ENCODE measurements at places on chromosomes 5 and 9.
A peak's percentile ranks its signal among the peaks of the same experiment; 100 is the strongest.

DNA sequence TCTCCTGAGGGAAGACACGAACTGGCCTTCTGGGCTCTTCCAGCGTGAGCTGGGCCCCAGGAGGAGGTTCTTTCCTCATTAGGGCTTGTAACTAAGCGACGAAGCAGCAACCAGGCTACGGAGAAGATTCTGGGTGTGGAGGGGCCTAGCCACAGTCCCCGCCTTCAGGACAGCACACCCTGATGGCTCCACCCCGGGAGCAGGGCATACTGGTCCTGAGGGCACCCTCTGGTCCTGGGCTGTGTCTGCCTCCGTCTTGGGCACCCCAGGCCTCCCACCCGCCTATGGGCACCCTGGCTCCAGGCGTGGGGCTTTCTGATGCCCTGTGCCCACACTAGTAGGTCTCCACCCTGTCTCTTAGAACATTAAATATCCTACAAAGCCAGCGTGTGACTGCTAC, 136.4 kb downstream of the OLFM1 start:
- DNase-seq = no peak

GRCh38 chr9:78354324-78354973, 57.5 kb downstream of the PSAT1 start:
- no peak for DNase-seq

GRCh38 chr9:127903557-127904475, 4.4 kb upstream of the ST6GALNAC6 start:
- peak; percentile 92 for DNase-seq

DNA sequence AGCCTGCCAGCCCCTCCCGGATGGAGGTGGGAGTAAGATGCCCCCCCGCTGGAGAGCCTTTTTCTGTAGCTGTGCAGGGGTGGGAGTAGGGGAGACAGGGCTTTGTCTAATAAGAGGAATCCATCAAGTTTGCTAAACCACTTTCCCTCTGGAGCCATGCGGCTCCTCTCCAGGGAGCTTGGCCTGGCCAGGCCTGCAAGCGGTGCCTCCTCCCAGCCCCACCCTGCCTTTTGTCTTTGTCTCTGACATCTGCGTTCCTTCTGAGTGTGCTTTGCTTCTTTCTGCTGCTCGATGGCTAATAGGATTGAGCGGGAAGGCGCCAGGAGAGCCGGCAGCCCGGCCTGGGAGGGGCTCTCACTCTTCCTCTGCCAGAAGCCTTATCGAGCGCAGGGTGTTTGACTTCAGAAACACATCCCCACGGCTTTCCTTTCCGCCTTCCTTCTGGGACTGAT, 26.7 kb upstream of the FCN1 start:
- no peak for DNase-seq

GRCh38 chr9:37292896-37293295, 129.6 kb upstream of the GRHPR start:
- DNase-seq = no peak

- DNase-seq = peak; percentile 78
Observed at GRCh38 chr9:14585730-14586473, 107.3 kb downstream of the ZDHHC21 start.

GRCh38 chr5:159441441-159441840, 111.2 kb upstream of the IL12B start:
- DNase-seq = no peak

- no peak for DNase-seq
Observed at GRCh38 chr9:37915911-37916470, 12.1 kb upstream of the SLC25A51 start.

DNA sequence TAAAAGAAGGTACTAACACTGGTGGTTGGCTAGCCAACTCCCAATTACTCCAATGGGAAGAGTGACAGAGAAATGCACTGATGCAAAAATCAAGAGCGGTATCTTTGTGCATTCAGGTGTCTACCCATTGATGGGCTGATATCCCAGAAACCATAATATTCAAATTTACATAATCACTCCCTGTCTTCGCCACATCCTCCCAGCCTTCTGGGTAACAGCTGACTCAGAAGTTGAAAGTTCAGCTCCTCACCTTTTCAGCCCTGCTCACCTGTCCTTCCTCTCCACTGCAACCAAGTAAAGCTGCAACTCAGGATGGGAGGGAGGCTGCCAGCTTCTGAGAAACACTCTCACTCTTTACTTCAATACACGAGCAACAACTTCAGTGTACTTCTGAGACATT, 6.9 kb downstream of the SUSD1 start:
- DNase-seq = no peak

DNA sequence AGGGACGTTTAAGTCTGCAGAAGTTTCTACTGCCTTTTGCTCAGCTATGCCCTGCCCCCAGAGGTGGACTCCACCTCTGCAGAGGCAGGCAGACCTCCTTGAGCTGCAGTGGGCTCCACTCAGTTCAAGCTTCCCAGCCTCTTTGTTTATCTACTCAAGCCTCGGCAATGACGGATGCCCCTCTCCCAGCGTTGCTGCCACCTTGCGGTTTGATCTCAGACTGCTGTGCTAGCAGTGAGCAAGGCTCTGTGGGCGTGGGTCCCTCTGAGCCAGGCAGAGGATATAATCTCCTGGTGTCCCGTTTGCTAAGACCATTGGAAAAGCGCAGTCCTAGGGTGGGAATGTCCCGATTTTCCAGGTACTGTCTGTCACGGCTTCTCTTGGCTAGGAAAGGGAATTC, 2188.5 kb upstream of the WWC1 start:
- DNase-seq = no peak

DNA sequence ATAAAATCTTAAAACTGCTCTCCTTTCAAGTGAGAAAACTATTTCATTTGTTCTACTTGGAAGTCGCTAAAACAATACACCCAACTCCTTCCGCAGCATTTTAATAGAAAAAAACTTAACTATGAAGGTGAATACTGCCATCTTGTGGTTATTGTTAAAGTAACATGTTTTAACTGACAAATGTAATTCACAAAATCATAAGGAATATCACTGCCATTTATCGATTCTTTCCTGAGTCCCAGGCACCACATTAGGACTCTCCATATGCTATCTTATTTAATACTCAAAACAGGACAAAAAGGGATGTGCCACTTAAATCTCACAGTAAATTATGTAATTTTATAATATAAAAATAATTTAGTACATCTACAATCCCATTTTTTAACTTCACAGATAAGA, 130.5 kb upstream of the ITGA1 start:
- peak; percentile 46 for DNase-seq

GRCh38 chr9:128945798-128946501, 1.5 kb downstream of the DOLK start:
- no peak for DNase-seq

- DNase-seq = no peak
Observed at GRCh38 chr5:160956051-160956450, 104.0 kb upstream of the ATP10B start.

DNA sequence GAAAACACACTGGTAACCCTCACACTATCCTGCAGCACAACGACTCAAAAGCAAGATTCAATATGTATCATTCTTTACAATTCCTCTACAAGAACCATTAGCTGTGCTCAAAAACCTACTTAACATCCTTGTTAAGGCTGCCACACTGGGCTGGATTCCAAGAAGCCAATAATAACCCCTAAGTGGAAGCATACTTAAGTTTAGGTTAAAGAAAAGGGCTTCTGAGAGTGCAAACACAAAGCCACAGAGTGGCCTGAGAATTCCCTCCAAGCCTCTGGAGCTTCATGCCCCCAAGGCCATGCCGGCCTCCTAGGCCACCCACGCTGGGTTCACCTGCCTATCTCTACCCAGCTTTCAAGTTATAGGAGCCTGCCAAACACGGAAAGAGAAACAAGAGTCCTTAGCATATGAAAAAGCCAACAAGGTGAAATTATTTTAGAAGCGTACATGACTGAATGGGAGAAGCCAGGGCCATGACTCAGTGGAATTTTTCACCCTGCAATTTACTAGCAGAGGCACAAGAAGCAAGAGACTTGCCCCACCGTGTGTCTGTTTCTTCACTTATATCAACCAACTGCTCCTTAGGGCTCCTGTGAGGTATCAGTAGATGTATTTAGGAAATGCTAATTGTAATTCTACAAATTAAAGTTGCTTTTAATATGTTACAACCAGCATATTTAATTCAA, 293.0 kb downstream of the SPOCK1 start:
- DNase-seq = no peak

DNA sequence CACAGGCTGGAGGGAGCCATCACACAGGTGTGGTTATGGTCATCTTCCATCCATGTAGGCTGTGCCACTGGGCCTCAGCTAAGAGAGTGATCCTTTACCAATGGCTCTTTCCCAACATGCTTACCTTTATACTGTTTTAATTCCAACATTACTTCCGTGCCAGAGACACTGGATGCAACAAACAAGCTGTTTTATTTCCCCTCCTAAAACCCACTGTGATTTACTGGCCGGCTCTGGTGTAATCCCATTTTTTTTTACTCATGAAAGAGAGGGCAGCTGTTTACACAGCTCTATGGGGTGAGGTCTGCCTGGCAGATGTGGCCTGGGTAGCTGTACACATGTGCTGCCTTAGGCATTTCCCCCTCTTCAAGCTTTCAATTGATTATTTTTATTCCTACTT, 58.5 kb downstream of the MACROH2A1 start:
- no peak for DNase-seq

DNA sequence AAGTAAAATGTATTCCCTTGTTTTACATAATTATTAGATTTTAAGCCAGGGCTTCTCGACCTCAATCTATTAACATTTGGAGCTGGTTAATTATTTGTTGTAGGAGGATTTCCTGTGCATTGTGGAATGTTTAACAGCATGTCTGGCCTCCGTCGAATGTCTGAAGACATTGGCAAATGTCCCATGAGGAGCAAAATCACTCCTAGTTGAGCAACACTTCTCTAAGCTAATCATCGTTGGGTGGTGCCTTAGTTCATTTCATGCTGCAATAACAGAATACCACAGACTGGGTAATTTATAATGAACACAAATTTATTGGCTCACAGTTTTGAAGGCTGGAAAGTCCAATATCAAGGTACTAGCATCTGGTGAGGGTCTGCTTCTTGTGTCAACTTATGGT, 13.4 kb upstream of the VPS13A start:
- no peak for DNase-seq

DNA sequence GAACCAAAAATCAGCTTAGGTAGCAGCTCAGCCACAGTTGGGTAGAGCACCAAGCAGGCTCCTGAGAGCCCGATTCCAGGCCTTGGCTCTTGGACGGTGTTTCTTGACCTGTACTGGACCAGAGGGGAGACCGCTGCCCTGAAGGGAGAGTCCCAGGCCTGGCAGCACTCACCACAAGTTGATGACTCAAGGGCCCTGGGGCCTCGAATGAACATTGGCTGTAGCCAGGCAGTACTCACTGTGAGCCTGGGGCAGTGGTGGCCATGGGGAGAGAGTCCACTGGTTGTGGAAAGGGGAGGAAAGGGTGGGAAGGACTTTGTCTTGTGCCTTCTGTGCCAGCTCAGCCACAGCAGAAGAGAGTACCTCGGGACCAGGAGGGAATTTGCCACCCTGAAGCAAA, 166.1 kb downstream of the EDIL3 start:
- no peak for DNase-seq

GRCh38 chr9:73039271-73040263, 86.7 kb upstream of the ALDH1A1 start:
- DNase-seq = no peak

DNA sequence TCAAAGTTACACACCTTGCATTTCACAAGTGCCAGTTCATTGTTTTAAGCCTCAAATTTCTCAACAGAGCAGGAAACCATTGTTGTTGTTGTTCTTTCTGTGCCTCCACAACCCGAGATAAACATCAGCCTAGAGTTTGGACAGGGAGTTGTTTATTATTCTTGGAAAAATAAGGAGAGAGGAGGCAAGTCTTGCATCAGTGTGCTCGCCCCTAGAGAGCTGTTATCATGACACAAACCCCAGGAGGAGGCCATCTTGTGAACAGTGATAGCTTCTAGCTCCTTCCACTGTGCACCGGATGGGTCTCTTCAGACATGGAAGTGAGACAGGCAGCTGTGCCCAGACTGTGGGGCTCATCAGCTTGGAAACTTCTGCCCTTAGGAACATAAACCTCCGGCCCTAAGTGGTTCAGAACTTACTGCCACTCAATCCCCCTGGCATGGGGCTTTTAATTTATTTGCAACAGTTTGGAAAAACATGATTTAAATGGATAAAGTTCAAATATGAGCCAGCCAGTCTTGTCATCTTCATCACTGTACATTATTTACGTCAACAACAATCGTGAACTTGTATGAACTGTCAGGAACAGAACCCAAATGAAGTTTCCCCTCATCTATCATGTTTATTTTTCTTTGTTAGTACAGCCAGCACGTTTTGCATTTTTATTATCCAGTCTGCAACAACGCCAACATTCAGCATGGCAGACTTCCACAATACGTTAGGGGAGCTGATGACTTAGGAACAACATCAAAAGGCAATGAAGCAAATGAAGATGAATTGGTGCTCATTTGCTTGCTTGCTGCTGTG, 181.7 kb upstream of the S1PR3 start:
- no peak for DNase-seq

- peak; percentile 21 for DNase-seq
Observed at GRCh38 chr5:65926893-65927292, 518 bp downstream of the ERBIN start.

DNA sequence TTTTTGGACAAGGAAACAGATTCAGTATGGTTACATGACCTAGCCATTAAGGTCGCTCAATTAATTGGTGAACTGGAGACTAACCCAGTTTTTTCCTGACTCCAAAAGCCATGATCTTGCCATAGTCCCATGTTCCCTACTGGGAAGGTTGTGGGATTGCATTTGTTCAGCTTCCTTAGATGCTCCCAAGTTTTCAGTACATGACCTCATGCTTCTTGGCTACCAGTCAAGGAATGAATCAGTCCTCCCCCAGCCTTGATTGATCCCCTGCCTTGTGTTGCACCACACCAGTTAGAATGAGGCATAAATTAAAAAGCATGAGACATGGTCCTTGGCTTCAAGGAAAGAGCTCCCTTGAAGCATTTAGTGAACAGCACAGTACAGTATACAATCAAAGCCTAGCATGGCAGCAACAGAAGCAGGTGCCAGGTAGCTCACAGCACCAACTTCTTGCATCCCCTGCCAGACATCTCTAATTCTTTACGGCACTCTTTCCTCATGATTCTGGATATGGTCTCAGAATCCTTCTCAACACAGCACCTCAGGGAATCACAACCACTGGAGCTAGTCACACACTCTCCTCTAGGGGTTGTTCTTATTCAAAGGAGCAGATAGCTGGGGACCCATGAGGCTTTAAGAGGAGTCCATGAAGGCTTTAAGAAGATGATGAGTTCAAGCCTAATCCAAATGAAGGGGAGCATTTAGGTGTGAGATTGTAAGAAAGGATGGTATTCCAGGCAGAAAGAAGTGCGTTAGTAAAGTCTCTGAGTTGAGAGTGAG, 295.5 kb upstream of the CLINT1 start:
- DNase-seq = no peak

- DNase-seq = no peak
Observed at GRCh38 chr5:150651924-150652671, 9.0 kb upstream of the MYOZ3 start.

GRCh38 chr9:124351672-124352468, 63.4 kb downstream of the PSMB7 start:
- no peak for DNase-seq

GRCh38 chr9:7546261-7546660, 253.3 kb downstream of the DMAC1 start:
- no peak for DNase-seq

- DNase-seq = no peak
Observed at GRCh38 chr5:17127743-17128231, 89.6 kb upstream of the BASP1 start.

- DNase-seq = no peak
Observed at GRCh38 chr9:135794361-135794885, 92.4 kb downstream of the KCNT1 start.

- no peak for DNase-seq
Observed at GRCh38 chr5:136070486-136071285, 41.9 kb downstream of the TGFBI start.
